ENCODE measurements at places on chromosomes 5 and 9.

DNA sequence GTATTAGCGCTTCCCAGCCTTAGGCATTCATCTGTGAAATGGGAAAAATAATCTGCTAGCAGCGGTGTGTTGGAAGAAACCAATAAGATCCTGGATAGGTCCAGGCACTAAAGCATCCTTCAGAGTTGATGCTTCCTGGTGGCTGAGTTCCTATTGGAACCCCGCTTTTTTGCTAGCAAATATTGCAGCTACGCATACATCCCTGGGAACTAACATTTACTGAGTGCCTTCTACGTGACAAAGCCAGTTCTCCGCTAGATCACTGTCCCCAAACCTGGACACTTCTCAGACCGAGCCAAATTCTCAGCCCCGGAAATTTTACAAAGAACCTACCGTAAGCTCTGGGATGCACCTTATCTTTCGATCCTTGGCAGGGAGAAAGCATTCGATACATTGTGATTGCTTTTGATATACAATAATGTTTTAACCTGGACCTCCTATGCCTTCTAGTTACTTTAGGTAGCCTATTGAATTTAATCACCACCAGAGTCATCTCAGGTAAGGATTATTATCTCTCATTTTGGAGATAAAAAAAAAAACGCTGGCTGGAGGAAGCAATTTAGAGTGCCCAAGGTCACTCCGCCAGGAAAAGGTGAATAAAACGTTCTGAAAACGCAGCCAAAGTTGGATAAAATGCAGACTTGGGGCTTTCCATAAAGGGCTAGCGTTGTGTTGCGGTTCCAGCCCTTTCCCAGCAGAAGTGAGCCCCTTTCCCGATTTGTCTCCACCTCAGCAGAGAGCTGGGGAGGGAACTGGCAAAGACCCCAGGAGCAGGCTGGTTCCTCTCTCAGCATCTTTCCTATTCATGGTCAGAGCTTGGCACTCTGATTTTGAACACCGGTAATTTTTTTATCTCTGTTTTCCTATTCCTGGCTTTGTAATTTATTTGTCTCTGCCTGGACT is 2.6 kb upstream of the MSX2 start:
- no peak for DNase-seq

- no peak for DNase-seq
These were observed 110.7 kb upstream of the IL12B start for GRCh38 chr5:159440968-159441367.

GRCh38 chr9:29439961-29440360 is 1866.7 kb upstream of the C9orf72 start:
- no peak for DNase-seq

DNA sequence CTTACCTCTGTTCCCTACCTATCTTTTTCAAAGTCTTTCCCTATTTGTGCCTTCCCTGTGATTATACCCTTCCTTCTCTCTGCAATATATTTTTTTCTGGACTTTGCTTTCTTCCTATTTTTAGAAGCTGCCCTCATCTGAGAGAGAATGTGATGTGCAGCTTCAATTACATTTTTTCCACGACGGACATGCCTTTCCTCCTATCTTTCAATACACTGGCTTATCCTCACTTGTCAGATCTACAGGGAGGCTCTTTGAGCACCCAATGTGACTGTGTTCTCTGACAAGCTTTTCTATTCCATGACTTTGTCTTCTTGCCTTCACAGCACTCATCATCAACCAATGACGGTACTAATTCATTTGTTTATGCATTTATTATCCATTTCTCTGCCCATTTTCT is 227.9 kb upstream of the CLINT1 start:
- no peak for DNase-seq

- no peak for DNase-seq
These were observed 92.2 kb downstream of the APBA1 start for GRCh38 chr9:69579760-69580581.

GRCh38 chr9:116450378-116451139 is 236.5 kb upstream of the TRIM32 start:
- no peak for DNase-seq

DNA sequence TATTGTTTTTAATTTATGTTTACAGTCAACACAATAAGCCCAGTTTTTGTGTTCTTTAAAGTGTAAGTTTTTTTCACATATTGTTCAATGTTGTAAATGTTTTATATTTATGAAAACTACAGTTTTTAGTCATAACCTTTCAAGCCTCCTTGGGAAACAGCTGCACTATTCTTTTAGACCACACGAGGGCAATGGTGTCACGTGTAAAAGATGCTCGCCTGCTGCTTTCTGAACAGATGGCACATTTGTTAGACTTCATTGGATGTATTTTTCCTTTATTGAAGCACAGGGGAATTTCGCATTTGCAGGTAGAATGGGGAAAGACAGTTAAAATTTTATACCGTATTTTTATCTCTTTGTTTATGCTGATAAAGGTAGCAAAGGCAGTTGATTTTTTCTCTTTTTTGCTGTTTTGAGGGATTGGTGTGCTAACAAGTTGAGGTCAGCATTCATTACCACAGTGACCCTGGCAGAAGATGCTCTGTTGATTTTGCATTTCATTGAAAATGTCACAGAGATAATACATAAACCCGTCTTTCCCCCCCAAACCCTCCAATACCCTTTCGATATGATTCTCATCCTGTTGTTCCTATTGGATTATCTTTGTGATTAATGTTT is 59.0 kb downstream of the MAT2B start:
- DNase-seq: peak; percentile 11

DNA sequence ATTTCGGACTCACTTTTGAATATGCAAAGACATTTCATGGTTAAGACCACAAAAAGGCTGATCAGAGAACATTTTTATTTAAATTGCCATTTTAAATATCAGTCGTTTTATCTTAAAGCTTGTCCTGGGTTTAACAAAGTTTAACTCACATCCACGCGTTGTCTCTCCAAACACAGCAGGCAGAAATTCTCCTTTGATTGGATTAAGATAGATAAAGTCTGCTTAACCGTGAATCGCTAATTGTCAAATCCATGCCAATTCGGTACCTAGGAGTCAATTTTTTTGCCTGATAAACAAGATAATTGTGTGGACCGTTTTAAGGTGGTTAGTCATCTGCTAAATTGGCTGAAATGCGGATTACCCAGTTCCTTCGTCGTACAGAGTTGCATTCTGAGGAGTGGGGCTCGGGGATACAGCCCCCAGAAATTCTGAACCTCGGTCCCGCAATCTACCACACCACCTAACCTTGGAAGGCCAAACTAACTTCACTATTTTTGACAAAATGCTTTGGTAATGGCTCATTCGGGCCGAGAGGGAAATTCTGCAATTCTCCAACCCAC is 665 bp upstream of the BTF3 start:
- no peak for DNase-seq

GRCh38 chr9:34578241-34579103 is 11.1 kb downstream of the CNTFR start:
- DNase-seq: no peak

DNA sequence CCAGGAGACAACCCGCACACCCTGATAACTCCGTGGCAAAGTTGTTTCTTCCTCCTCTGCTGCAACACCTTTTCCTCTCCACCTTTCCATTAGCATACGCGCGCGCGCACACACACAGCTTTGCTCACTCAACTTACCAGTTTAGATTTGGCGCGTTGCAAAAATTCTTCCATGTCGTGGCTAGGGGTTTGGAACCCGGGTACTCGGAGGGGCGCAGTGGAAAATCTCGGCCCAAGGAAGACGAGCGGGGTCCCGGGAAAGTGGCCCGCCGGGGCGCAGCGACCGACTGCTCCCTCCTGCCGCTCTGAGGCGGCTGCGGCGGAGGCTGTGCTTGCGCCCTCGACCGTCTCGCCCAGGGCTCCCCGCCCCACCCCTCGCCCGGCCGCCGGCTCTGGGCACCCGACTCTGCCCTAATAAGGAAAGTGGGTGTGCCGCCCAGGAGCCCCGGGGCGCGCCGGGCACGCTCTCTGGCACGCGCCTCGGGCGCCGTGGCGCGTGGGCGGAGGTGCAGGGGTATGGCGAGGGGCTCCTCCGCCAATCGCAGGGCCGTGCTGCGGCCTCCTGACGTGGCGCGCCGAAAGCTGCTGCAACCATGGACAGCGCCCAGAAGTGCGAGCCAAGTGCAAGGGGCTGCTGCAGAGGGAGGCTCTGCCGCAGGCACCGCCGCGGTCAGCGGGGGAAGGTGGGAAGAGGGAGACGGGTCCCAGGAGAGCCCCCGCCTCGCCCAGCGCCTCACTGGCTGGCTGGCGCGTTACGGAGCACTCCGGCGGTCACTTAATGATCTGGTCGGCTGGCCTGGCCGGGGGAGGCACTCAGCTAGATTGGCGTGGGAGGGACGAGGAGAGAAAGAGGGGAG is at the start of gene PRUNE2:
PRUNE2 (minus strand) TSS at position 324 of the 856 bp plus-strand sequence; CDS start at position 173, 151 bp downstream.
- DNase-seq: no peak

- no peak for DNase-seq
These were observed 41.0 kb upstream of the SLC36A1 start for GRCh38 chr5:151406322-151406947.

DNA sequence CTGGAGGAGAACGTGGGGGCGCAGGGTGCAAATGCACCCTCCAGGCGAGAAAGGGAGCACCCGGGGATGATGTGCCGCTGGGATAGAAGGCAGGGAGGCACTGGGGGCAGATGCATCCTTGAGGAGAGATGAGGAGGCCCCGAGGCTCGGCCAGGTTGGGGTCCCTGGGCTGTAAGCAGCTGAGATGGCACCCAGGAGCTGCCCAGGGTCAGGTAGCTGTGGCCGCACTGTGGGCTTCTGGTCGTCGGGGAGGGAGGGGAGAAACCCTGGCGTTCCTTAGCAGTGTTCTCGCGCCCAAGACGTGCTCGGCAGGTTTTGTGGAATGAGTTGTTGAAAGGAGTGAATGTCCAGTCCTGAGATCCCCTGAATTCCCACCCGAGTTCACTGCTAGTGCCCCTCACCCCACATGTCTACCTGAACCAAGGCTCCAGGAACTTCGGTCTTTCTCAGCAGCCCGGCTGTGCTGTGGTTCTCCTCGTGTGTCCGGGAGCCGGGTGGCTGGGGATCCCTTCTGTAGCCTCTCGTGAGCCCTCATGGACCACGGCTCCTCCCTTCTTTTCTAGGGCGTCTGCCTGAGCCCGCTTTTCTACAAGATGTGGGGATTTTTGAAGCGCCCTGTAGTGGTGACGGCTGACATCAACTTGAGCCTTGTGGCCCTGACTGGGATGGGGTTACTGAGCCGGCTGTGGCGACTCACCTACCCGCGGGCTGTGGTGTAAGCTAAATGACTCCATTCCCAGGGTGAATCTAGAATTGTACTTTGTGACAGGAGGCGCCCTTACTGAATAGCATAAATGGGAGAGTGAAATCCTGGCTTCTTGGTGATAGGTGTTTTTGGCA is 1.1 kb downstream of the POMT1 start:
- DNase-seq: peak; percentile 26

GRCh38 chr5:154618696-154619095 is 136.5 kb upstream of the LARP1 start:
- no peak for DNase-seq

DNA sequence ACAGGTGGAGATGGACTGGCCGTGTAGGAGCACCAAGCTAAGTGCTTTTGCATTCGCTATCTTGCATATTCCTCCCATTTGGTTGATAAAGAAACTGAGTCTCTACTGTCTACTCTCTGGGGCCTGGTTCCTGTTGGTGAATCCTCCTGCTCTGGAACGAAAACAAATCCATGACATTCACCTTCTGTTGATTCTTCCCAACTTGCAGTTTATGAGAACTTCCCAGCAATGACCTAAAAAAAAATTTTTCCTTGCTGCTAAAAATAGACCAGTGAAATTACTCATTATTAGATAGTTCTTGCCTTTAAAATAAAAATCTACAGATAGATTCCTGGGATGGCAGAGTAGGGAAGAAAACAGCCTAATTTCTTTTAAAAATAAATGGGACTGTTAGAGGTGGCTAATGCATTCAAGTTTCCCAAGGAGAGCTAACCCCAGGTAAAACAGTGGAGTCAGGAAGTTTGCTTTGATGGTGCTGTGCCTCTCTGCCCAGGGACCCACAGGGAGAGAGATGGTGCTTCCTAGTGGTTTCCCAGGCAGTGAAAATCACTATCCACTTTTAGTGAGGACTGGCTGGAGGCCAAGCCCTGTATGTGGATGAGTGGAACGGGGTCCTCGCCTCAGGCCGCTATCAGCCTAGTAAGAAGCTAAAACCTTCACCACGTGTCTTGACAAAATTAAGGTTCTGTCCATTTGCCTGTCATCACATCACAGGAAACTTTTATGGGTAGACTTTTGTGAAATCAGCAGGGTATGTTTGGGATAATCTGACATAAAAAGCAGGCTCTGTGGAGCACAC is 68.4 kb upstream of the NR3C1 start:
- no peak for DNase-seq

GRCh38 chr9:91465420-91465819 is 41.8 kb upstream of the NFIL3 start:
- no peak for DNase-seq

DNA sequence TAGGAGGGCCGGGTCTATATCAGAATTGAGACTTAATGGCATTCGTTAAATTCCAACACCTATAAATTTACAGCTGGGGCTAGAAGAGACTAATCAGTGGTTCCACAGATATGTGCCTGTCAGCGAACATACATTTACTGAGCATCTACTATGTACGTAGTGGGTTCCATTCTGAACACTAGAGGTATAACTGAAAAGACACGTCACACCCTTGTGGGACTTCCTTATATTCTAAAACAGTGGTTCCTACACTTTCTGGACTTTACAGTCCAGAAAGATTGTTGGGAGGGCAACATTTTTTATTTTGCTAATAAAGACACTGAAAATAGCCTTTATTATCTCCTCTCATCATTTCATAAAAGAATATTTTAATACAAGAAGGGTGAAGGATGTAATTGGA is 140.5 kb downstream of the SCAMP1 start:
- DNase-seq: no peak

GRCh38 chr5:168910874-168911273 is 331.7 kb upstream of the PANK3 start:
- no peak for DNase-seq

DNA sequence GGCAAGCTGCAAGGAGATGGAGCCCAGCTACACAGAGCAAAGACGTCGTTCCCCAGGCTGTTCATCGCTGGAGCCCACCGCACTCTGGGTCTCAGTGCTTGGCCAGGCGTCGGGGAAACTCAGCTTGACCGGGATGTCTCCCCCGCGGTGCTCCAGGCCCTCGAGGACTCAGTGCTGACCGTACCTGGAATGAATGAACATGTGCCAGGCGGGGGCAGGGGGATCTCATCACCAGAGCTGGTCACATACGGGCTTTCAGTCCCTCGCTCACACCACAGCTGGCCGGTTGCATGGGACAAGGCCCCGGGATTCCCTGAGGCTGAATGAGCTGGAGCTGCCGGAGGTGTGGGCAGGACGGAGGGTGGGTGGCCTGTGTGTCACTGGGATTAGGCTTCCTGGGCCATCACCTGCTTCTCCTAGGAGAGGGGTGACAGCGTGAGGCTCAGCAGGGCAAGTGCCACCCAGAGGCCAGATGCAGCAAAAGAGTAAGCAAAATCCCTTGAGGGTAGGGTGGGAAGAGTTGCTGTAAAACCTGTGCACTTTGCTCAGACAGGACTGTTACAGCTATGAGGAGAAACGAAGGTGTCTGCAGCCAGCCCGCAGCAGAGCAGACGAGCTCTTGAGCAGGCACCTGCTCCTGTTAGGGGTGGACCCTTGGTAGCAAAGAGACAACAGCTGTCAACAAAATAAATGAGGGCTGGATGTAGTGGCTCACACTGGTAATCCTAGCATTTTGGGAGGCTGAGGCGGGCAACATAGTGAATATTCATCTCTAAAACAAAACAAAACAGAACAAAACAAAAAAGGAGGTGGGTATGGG is 70.7 kb upstream of the RAPGEF1 start:
- no peak for DNase-seq

GRCh38 chr5:89866410-89866809 is 543.1 kb downstream of the CETN3 start:
- DNase-seq: no peak

- DNase-seq: no peak
These were observed 102.5 kb upstream of the PANK3 start for GRCh38 chr5:168681556-168682183.

- DNase-seq: no peak
These were observed 26.7 kb downstream of the FOXI1 start for GRCh38 chr5:170132269-170132975.

All from stimulated activated CD8-positive, alpha-beta memory T cell treated with anti-CD3 and anti-CD28 coated beads, Interleukin-2, amount 100 ng/mL, for 1 hour (primary cell).